ENCODE measurements at places on chromosomes 11 and 22.
A peak's percentile ranks its signal among the peaks of the same experiment; 100 is the strongest.

DNA sequence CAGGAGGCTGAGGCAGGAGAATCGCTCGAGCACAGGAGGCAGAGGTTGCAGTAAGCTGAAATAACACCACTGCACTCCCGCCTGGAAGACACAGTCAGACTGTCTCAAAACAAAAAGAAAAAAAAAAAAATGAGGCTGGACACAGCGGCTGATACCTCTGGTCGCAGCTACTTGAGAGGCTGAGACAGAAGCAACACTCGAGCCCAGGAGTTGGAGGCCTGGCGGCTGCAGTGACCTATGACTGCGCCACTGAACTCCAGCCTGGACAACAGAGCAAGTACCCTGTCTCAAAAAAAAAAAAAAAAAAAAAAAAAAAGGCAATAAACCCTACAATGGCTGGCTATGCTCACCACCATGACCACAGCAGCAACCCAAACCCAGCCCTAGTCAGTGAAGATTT lies 11.0 kb downstream of the NAP1L4 start:
- DNase-seq, result no peak

GRCh38 chr11:85530634-85531033 lies 96.5 kb downstream of the DLG2 start:
- DNase-seq, result no peak

DNA sequence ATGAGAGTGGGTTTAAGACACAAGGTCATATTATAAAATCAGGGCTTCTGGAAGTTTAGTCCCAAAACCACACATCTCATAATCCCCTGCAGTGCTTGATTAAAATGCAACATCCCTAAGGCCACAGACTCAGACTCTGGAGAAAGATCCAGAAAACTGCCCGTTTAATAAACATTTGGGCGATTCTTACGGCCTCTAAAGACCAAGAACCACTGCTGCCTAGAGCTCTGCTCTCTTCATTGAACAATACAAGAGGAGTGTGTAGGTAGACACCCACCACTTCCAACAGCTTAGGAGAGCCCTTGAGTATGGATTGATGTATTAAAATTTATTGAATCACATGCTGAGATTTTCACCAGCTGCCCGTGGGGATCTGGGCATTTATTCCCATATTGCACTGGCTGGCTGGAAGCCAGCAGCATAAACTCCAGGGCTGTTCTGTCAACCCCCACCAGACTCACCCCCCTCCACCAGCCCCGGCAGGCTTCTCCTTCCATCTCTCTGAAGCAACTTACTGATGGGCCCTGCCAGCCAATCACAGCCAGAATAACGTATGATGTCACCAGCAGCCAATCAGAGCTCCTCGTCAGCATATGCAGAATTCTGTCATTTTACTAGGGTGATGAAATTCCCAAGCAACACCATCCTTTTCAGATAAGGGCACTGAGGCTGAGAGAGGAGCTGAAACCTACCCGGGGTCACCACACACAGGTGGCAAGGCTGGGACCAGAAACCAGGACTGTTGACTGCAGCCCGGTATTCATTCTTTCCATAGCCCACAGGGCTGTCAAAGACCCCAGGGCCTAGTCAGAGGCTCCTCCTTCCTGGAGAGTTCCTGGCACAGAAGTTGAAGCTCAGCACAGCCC lies 749 bp upstream of the BEST1 start:
- peak; percentile 95 for DNase-seq

GRCh38 chr11:118397448-118397847 lies 4.0 kb upstream of the ATP5MG start:
- DNase-seq, result no peak

DNA sequence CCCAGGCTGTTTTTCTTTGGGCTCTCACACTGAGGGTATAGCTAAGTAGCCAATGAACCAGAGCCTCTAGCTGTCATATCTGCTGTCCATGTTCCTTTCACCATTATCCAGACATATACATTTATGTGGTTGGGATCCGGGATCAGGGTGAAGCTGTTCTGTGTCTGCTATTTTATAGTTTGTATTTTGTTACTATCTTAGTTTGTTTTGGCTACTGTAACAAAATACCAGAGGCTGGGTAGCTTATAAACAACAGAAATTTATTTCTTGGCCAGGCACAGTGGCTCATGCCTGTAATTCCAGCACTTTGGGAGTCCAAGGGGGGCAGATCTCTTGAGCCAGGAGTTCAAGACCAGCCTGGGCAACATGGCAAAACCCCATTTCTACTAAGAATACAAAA lies 40.5 kb upstream of the CABP7 start:
- no peak for DNase-seq

DNA sequence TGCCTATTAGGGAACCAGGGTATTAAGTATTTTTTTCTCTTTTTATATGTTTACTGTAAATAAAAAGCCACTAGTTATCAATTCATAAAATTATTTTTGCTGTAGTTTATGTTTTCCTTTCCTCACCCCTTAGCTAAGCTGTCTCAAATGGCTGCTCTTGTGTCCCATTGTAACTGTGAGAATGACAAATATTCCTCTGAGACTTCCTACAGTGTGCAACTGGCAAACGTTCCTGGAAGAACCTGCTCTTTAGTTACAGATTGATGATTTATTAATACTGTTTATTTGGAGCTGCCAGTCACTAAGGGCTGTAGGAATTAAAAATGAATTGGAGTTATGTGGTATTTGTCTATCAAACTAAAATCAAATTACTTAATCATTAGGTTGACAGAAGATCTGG lies 675.4 kb upstream of the ARHGAP42 start:
- no peak for DNase-seq

DNA sequence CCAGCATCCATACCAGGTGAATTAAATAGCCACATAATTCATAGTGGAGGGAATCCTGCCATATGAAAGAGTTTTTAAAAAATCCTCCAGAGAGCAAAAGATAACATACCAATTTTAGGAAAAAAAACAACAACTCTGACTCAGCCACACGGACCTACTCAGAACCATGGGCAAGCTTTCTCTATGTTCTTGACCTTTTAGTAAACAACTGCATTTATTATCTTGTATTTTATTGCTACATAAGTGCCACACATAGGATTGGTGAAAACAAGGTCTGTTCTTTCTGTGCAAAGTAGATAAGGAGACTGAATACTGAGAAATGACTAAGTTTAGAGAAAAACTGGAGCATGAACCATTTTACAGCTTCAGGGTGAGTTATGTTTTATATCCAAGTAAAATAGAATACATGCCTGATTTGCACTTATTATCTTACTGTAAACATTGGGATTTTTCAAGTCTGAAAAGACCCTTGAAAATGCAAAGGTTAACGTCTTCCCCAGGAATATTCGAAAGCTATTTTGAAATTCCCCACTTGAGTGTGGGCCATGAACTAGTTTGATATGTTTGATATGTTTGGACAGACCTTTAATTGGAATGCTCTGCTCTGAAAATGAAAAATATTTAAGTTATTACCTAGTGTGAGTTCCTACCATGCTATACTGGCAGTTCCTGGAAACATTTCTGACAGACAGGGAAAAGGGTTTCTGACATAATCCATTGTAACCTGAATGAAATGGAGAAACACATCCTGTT lies 89.5 kb upstream of the DDI1 start:
- DNase-seq, result no peak

DNA sequence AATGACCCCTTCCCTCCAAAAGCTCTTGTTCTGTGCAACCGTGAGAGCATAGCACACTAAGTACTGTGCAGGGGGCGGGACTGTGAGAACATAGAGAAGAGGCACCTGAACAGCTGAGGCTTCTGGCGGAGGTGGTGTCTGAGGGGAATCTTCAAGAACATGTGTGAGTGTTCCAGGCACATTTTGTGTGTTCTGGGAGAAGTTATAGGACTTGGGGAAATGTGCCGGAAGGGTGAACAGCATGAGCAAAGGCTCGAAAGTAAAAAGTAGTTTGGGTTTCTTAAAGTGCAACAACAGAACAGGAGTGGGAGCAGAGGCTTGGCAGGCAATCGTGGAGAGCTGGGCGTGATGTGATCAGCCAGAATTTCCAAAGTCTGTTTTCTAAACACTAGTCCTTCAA lies 12.4 kb upstream of the SYN3 start:
- DNase-seq, result no peak

DNA sequence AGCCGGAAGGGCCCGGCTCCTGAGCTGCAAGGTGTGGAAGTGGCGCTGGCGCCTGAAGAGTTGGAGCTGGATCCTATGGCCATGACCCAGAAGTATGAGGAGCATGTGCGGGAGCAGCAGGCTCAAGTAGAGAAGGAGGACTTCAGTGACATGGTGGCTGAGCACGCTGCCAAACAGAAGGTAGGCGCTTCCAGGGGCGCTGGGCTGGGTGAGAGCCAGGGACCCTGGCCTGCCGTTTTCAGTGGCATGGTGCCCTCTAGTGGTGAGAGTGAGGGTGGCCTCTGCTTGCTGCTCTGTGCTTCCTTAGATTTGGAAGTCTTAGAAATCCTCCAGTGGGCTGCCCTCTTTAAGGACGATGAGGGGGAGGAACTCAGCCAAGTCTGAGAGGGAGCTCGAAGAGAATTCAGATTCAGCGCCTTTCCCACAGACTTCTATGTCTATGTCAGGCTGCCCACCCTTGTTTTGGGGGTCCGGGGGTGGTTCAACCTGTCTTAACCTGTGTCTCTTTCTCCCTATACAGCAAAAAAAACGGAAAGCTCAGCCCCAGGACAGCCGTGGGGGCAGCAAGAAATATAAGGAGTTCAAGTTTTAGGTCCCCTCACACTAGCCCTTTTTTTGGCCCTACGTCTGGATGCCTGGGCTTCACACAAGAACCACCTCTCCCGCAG lies 1.8 kb upstream of the PACS1 start:
- peak; percentile 27 for DNase-seq

GRCh38 chr22:35102663-35103062 lies 36.7 kb downstream of the ISX start:
- no peak for DNase-seq

- DNase-seq, result no peak
These were observed 11.3 kb downstream of the EED start for GRCh38 chr11:86255896-86256295.

- no peak for DNase-seq
These were observed 5.9 kb upstream of the IFITM3 start for GRCh38 chr11:326592-326841.

- DNase-seq, result no peak
These were observed 4.4 kb upstream of the PGAP2 start for GRCh38 chr11:3803726-3804495.

DNA sequence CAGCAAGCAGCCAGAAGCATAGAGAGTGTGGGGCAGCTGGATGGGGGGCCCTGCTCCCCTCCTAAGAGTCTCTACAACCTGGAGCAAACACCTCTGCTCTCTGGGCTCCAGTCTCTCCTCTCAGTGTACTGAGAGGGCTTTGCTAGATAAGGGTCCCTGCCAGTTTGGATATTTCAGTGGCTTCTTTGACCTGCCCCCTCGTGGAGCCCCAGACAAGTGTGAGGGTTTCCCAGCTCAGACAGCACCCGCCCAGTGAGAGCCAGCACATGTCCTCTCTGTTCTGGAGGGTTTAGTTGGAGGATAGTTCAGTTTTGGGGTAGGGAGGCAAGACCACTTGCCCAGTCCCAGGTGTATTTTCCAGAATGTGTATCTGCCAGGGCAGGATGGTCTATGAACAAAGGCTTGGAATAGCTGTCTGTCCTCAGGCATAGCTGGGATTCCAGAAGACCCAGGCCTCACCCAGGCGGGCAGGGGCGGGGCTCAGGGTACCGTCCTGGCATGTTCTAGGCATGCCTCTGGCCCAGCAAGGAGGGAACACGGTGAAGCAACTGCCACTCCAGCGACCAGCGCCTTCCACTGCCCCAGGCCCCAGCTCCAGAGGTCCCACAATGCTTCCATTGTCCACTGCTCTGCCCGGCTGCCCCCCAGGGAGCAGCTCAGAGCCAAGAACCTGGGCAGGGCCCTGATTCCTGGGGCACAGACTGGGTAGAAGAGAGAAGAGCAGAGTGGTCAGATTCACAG lies 7.5 kb upstream of the MICALL1 start:
- no peak for DNase-seq

GRCh38 chr22:19629331-19629719 lies 85.0 kb upstream of the SEPTIN5 start:
- DNase-seq, result no peak

DNA sequence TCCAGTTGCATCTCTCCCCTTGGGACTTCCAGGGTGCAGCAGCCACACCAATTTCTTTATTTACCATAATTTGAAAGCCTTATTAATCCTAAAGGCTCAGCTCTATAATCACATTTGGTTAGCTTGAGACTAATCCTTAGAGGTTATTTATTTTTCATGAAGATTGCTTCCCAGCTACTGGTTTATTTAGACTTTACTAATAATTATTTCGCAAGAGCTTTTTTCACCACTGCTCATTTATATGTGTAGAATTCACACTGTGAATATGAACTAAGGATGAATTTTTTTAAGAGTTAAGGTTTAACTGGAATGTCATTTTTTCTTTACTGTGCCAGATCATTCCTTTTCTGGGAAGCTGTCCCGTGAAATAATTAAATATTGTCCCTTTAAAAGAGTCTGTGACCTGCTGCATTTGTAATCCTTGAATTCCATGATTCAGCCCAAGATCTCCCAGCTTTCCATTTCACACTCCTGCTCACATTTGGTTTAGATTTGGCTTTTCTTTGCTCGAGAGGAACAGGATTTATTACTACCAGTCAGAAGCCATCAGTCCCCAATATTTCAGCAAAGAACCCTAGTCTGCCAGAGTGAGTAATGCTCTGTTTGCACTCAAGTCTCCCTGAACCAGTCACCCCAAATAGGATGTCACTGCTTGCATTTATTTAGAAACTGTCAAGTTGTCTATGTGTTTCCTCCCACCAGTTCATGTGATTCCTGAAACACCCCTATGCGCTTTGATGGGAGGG lies 4.4 kb upstream of the CD44 start:
- DNase-seq, result no peak

GRCh38 chr11:69398529-69399492 lies 82.7 kb upstream of the LINC01488 start:
- DNase-seq, result no peak

- no peak for DNase-seq
These were observed 101.3 kb downstream of the DYNC2H1 start for GRCh38 chr11:103210543-103210942.

DNA sequence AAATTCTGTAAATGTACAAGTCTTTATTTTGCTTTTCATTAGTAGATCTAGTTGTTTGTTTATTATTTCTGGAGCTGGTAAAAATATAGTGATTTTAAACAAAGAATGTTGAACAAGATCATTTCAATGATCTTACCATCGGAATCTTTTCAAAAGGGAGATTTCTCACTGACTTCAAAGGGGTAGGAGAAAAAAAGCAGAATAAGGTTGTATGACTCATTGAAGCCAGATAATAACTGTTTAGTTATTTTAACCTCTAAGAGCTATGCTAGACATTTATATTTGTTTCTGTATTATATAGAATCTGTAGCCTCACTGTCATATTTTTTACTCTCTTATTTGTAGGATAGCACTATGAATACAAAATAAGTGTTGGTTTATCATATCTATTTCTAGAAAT lies 8.1 kb upstream of the PDE3B start:
- DNase-seq, result no peak

DNA sequence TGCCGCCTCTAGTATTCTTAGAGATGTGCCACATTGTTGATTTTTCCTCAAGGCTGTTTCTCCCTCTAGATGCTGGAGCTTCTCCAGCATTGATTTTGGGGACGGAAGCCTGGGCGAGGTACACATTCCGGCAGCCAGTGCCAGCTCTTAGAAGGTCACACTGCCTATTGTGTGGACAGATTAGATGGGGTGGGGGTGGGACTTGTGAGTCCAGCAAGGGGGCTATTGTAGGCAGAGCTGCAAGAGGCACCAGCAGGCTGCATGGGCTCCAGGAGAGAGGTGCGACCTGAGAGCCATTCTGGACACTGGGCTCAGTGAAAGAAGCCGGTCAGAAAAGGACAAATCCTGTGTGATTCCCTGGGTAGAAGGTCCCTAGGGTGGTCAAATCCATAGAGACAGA lies 12.4 kb downstream of the C11orf21 start:
- no peak for DNase-seq

GRCh38 chr11:33867561-33867960 lies 24.3 kb downstream of the LMO2 start:
- no peak for DNase-seq

GRCh38 chr22:37559901-37560607 lies at the start of gene CDC42EP1:
Gene CDC42EP1, plus strand, starts transcription at chr22:37560480. Its CDS starts 5,870 bp downstream, at chr22:37566350.
- peak; percentile 52 for DNase-seq
